NCI-H526 (cell line): ENCODE measurements at places on chromosomes 7 and 10.

- DNase-seq: no peak
These were observed 138.9 kb downstream of the WDR11 start for GRCh38 chr10:120989996-120990598.

DNA sequence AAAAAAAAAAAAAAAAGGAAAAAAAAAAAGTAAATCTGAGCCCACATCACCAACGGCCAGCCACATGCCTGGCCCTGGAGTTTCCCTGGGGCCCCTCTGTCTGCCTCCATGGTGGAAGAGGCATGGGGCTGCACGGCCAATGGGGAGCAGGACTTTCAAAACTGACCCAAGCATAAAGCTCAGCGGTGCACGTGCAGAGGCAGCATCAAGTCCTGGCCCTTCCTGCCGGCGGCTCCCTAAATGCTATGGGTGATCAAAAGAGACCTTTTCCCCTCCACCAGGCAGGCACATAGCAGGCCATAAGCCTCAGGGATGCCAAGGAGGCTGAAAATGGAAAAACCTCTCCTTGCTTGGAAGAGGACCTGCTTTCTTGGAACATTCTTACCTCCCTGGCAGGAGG lies 94.3 kb downstream of the OAT start:
- no peak for DNase-seq

DNA sequence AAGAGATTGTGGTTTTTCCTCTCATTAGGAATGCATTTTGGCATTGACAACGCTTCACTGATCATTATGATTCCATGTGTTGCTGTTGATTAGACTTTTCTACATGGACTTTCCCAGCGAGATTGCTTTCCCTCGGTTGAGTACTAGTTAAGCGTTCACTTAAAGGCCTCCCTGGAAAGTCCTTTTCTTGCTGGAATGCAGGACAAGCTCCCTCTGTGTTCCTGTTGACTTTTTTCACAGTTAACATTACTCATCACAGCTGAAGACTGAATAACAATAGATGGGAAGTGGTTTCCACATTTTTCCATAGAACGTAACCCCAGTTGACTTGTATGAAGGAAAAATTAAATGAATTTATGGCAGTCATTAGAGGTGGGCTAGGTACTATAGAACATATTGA lies 2.6 kb upstream of the CAV1 start:
- DNase-seq: peak; percentile 35

GRCh38 chr7:159022238-159022993 lies 122.3 kb downstream of the VIPR2 start:
- no peak for DNase-seq

DNA sequence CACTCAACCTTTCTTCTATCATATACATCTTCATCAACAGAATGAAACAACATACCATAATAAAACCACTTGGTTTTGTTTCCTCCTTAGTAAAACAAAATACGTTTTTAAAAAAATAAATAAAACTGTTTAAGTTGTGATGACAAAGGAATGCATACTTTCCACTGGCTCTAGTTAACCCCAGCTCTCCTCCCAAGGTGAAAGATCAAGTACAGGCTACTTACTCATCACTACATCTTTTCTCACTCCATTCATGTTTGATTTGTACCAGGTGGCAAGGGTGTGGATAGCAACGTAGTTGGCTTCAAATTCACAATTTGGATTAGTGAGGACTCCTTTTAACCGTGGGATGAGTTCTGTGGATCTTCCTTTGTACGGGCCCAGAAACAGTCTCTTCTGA lies 14.7 kb downstream of the OGA start:
- no peak for DNase-seq

DNA sequence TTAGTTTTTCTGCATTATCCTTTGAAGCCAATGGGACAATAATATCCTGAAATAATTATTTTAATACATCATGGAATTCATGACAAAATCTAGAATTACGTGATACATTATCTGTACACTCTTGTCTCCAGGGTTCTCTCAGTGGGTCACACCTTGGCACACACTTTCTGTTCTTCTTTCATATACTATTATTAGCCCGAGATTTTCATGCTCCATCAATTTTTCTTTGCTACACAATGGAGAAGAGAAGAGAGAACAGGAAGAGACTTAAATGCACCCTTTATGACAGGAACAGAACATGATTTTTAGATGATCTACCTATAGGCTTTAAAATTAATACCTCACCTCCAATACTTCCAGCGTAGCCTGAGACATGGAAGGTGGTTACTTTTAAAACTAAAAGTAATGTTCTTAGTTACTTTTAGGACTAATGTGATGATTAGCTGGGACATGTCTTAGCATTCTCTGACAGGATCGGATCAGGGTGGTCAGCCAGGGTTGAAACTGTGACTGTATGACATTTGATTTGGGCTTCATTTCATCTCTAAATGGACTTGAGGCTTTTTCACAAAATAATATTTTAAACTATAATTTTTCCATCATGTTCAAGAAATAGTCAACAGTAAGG lies 148.2 kb upstream of the WNT16 start:
- no peak for DNase-seq

GRCh38 chr10:125154529-125154928 lies 5.8 kb downstream of the CTBP2 start:
- DNase-seq: peak; percentile 84

DNA sequence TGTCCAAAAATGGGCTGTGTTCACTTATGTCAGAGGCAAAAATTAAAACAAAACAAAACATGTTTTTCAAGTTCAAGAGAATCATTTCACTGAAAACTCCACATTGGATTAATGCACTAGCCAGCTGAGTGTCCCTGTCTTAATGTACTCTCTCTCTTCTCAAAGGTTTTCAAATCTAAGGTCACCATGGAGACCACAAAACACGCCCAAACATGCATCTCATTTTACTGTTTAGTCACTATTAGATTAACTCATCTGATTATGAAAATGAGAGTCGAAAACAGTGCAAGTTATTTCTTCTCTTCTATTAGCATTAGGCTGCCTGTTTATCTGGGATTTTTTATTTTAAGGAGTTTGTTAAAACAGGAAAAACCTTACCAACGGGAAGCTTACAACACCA lies 70.8 kb upstream of the ASAH2 start:
- DNase-seq: peak; percentile 40

DNA sequence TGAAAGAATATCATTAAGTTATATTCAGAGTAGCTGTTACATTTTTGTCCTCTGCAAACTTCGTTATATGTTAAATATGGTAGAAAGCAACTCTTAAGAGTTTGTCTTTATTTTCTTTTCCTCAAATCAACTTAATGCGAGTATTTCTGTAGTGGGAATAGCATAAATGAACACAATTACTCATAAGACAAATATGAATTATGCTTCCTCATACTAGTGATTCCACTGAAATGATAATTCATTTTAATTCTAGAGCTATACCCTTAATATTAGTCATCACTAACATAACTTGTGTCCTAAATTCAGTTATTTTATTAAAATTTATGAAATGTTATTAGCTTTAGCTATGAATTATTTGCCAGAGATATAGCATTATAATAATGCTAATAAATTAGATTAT lies 820.6 kb upstream of the KCND2 start:
- DNase-seq: no peak

GRCh38 chr10:97708976-97709946 lies 4.3 kb upstream of the MARVELD1 start:
- DNase-seq: peak; percentile 52
